Cortex of kidney (tissue), 1 donor: ENCODE measurements at places on chromosomes 4 and X.

- DNase-seq, result no peak
These were observed 391.5 kb downstream of the SPOCK3 start for GRCh38 chr4:166842795-166843261.

DNA sequence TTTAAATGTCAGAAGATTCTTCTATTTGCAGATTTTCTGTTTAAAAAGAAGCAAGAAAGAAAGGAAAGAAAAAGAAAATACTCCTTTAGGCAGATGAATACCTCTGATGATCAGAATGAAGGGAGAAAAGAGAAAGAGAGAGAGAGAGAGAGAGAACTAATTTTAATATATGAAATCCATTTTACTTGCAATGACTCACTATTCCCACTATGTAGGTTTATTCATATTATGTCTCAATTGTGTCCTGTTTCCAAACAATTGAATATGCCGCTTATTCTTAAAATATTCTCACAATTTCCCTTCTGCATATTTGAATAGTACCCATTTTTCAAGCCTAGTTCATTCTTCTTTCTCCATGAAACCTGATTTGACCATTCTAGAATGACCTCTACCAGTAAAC is 11.7 kb downstream of the MEPE start:
- DNase-seq, result no peak

GRCh38 chrX:3521396-3521795 is 174.9 kb upstream of the MXRA5 start:
- DNase-seq, result no peak

DNA sequence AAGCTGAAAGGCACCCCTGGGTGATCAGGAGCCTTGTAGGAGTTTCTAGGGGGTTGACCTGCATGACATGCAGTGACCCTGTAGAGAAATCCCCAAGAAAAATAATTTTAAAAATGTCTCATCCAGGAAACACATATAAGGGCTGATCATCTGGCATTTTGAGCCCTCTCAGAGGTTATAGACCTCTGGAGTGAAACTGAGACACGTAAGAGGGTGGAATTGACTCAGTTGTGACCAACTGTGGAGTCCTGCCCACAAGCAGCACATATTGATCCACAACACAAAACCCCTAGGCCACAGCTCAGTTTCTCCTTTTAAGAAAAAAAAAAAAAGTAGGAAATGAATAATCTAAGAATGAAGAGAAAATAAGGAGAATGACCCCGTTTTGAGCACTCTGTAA is 32.5 kb upstream of the MTMR8 start:
- no peak for DNase-seq

- no peak for DNase-seq
These were observed 2.1 kb downstream of the LEF1 start for GRCh38 chr4:108166441-108167315.

- DNase-seq, result no peak
These were observed 504.0 kb downstream of the MAGEE1 start for GRCh38 chrX:76931518-76931917.

- DNase-seq, result no peak
These were observed 128.3 kb downstream of the UCHL1 start for GRCh38 chr4:41384992-41385391.

DNA sequence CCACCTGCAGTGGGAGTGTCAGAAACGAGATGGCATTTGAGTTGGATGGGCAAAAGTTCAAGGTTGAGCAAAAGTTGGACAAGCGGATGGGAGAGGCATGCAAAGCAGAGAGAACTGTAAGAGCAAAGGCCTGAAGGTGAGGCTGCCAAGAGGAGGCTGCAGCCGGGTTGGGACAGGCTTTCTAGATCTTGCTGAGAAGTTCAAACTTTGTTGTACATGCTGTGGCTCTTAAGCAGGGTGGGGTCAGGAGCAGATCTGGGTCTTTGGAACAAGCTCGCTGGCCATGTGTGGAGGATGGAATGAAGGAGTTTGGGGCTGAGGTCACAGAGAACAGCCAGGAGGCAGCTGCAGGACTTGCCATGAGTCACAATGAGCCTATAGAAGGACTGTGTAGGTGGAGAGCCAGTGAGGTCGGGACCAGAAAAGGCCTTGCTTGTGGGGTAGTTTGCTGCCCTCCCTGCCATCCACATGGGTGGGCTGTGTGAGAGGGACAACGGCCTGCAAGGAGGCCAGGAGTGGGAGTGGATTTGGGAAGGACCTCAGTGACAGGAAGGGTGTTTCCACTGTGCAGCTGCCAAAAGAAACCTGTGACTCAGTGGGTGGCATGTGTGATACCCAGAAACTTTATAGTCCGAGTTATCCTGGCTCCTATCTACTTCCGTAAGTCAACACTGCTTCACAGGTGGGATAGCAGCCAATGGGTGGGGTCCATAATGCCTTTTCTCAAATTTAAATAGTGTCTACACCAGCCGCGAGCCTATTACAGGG is 210.4 kb downstream of the MID1IP1 start:
- DNase-seq, result no peak

- no peak for DNase-seq
These were observed 201.3 kb upstream of the GNPDA2 start for GRCh38 chr4:44927399-44928380.

GRCh38 chr4:48341776-48342605 is 662 bp downstream of the SLAIN2 start:
- peak; percentile 9 for DNase-seq

DNA sequence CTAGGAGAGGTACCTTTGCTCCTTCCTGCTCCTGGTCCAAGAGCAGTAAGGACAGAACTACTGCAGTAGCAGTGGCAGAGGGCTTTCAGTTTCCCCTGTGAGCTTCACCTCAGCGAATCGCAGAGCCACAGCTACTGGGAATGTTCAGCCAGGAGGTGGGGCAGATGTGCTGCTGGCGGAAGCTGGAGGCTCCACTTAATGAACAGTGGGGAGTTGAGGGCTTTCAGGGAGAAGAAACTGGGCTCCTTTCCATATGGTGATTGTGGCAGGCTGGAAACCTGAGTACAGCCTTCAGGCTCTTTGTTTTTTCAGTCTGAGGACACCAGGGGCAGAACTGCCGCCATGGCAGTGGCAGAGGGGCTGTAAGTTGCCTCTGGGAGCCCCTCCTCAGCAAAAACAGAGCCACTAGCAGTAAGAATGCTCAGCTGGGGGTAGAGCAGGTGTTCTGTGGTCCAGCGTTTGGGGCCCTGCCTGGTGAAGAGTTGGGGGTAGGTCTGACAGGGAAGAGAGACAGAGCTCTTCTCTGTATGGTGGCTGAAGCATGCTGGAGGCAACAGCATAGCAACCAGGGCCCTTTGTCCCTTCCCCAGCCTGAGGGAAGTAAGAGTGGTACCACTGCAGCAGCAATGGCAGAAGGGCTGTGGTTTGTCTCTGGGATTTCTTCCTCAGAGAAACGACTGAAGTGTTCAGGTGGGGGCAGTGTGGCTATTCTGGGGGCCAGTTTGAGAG is 106.0 kb upstream of the GRXCR1 start:
- DNase-seq, result no peak

GRCh38 chr4:170801771-170802170 is 712.0 kb upstream of the AADAT start:
- DNase-seq, result no peak

- DNase-seq, result no peak
These were observed 4.3 kb upstream of the CCNQ start for GRCh38 chrX:153603131-153603656.

DNA sequence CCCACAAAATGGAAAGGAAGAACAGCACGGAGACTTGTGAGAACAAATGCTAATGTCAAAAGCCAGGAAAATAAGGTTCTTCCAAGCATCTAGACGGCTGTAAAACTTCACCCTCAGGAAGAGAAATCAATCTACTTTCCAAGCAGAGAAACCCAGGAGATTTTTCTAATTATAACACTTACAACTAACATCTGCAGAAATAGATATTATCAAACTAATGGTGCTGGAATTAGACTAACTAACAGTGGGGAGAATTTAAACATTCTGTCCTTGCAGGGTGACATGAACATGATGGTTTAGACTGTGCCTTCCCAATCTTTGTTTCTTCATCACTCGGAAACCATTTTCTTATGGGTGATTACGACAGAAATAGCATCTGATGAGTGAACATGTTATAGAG is 40.3 kb downstream of the SOD3 start:
- DNase-seq, result no peak

GRCh38 chr4:87089368-87089767 is 131.1 kb downstream of the KLHL8 start:
- DNase-seq, result no peak

DNA sequence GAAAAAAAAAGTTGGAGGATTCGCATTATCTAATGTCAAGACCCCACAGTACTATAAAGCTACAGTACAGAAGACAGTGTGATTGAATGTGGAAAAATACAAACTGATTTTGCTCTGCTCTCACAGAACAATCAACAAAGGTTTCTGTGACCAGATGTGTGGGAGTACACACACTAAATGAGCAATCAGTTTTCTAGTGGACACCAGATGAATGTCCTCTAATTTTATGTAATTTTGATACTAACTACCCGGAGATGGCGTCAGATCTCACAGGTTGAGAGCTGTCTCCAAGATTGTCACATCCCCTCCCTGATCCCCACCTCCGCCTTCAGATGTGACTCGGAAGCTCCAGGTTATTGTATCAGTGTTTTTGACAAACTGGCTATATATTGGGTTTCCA is 81.9 kb upstream of the HUWE1 start:
- no peak for DNase-seq

DNA sequence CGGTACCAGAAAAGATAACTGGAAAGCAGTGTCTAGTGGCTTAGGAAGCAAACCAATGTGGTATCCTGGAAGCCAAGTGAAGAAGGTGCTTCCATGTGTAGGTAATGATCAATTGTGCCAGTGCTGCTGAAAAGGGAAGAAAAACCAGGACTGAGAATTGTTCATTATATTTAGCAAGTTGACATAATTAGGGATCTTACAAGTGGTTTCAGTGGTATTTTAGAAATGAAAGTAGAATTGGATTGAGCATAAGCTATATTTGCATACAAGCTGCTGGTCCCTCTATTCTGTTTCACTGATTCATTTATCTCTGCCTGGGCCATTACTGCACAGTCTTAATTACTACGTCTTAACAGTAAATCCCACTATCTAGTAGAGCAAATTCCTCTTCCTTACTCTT is 32.3 kb downstream of the PRDM8 start:
- DNase-seq, result no peak

- no peak for DNase-seq
These were observed 97.5 kb upstream of the ZNF518B start for GRCh38 chr4:10554694-10555093.

- DNase-seq, result no peak
These were observed at the start of gene PCDH18 for GRCh38 chr4:137531986-137532868. PCDH18 (minus strand) TSS chr4:137532494; CDS start chr4:137532088, 406 bp downstream.

DNA sequence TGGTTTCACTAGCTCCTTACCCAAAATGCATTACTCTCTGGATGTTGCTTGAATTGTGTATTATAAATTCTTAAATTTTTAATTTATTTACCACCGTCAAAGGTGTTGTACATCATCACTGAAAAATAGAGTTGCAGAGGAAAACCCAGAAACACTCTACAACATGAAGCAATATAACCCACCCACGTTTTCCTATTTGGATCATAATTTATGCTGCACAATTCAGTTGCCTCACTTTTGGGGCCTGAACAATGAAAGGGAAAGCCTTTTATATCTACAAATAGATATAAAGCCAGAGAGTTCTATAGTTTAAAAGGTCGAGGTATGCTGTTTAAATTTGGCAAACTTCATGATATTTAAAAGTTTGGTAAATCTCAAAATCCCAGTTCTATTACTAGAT is 115.4 kb downstream of the MGST2 start:
- no peak for DNase-seq

DNA sequence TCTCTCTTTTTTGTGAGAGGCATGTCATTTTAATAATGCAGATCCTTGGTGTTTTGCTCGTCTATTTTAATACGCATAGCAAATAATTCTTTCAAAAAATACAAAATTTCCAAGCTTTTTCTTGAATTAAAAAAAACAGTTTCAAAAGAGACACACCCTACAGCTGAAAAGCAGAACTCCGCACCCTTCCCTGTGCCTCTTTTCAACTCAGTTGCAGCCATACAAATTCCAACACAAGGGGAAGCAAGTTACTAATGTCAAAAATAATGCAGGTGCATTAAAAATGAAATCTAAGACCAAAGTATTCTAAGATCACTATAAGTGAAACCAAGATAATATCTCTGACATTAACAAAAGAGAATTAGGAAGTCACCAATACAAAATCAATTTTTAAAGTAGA is 66.6 kb downstream of the NR3C2 start:
- DNase-seq, result no peak

- DNase-seq, result no peak
These were observed 702 bp upstream of the CDKN2AIP start for GRCh38 chr4:183443655-183444213.

GRCh38 chr4:99025506-99025905 is 30.0 kb downstream of the METAP1 start:
- no peak for DNase-seq

DNA sequence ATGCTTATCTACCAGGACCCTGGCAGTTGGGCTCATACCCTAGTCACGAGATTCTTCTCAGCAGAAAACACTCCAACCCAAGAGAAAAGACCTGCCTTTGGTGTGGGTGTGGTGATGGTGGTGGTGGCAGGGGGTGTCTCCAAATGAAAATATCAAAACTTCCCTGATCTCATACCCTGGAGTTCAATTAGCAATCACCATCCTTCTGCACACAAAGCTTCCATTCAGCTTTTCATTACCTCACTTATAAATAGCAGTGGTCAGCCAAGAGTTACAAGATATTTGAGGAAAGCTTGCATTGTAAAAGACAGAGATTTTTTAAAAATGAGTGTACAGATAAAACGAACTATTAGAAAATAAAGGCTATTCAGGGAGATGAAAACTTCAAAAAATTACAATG is 580.8 kb upstream of the MAGEB2 start:
- no peak for DNase-seq

GRCh38 chr4:174265916-174266315 is 17.6 kb downstream of the FBXO8 start:
- DNase-seq, result no peak

- DNase-seq, result no peak
These were observed 78.6 kb upstream of the PGRMC2 start for GRCh38 chr4:128366212-128366611.

DNA sequence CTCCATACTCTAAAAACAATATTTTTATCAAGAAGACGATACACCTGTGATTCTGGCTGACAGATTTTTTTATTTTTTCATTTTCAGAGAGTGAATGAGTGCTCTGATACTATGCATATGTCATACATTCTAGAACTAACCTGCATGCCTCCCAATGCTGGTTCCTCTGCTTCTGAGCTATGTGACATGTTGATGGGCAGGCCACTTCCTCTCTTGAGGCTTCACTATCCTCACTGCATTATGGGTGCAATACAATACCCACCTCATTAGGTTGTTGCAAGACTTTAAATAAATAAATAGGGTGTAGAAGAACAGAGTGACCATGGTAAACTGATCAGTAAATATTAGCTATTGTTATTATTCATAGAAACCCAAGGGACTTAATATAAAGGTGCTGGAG is 408.3 kb downstream of the HNRNPD start:
- no peak for DNase-seq
